Aortic smooth muscle cell (primary cell): ENCODE measurements at places on chromosomes 11 and 22. TPM values are rescaled to one million over a fixed set of nuclear protein-coding genes. Genes with fewer than 3 reads are reported as not detected.

The FOLH1 gene
- 0.13 and 0.62 TPM in 2 replicates for total RNA-seq

The MOV10L1 gene
- 1.8 and 7.8 TPM in 2 replicates for total RNA-seq

The DDI1 gene
- not detected in 2 replicates for total RNA-seq

The PDE2A gene
- total RNA-seq = 1.2 and 2.9 TPM in 2 replicates

The MMP1 gene
- 1,928 and 6,091 TPM in 2 replicates for total RNA-seq

The TREH gene
- total RNA-seq = not detected in 2 replicates

The NELL1 gene
- total RNA-seq = not detected in 2 replicates

The KRTAP5-11 gene
- not detected in 2 replicates for total RNA-seq

The VPREB1 gene
- not detected in 2 replicates for total RNA-seq

The BARX2 gene
- total RNA-seq = not detected in 2 replicates

The OR2D2 gene
- total RNA-seq = 0.13 and 0.44 TPM in 2 replicates

The PDGFB gene
- total RNA-seq = 1.1 and 1.3 TPM in 2 replicates

The FAM111B gene
- 6.4 and 20.6 TPM in 2 replicates for total RNA-seq
